ENCODE measurements at places on chromosomes 3 and 15.
A peak's percentile ranks its signal among the peaks of the same experiment; 100 is the strongest.

- DNase-seq = no peak
Measured at GRCh38 chr15:90386221-90386620, 1.8 kb upstream of the IQGAP1 start.

GRCh38 chr15:77021803-77022381 lies 27.0 kb downstream of the PSTPIP1 start:
- peak; percentile 80 for DNase-seq

DNA sequence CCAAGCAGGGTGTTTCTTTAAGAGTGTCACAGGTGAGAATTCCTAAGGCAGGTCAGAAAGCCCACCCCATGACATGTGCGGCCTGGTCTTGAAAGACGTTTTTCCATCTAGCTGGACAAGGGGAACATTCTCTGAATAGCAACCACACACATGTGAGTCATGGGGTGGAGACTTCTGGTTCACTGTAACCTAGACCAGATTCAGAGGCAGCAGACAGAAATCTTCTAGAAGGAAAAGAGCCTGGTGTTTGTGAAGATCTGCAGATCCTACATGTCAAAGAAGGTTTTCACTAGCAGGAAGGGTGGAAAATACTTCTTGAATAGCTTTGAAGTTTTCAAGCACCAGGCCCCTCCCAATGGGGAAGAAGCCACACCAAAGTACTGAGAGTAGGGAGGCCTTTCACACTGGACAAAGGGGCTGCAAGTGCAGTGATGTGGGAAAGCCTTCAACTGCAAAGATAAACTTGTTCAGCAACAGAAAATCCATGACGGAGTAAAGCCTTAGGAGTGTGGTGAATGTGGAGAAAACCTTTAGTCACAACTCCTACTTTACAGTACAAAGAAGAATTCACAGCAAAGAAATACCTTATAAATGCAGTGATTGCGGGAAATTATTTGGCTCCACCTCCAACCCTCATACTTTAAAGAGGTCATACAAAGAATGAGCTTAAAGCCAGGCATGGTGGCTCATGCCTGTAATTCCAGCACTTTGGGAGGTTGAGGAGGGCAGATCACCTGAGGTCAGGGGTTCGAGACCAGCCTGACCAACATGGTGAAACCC lies 17.6 kb downstream of the ADAM10 start:
- peak; percentile 67 for DNase-seq

GRCh38 chr3:5657106-5657505 lies 469.6 kb downstream of the EDEM1 start:
- DNase-seq = no peak

GRCh38 chr3:103629391-103629790 lies 1194.6 kb downstream of the ZPLD1 start:
- DNase-seq = no peak

- peak; percentile 37 for DNase-seq
Measured at GRCh38 chr15:87567406-87568030, 689.0 kb downstream of the NTRK3 start.

GRCh38 chr3:39021029-39021428 lies 30.7 kb downstream of the SCN11A start:
- DNase-seq = no peak

- DNase-seq = no peak
Measured at GRCh38 chr3:58074997-58075396, 66.8 kb downstream of the FLNB start.

DNA sequence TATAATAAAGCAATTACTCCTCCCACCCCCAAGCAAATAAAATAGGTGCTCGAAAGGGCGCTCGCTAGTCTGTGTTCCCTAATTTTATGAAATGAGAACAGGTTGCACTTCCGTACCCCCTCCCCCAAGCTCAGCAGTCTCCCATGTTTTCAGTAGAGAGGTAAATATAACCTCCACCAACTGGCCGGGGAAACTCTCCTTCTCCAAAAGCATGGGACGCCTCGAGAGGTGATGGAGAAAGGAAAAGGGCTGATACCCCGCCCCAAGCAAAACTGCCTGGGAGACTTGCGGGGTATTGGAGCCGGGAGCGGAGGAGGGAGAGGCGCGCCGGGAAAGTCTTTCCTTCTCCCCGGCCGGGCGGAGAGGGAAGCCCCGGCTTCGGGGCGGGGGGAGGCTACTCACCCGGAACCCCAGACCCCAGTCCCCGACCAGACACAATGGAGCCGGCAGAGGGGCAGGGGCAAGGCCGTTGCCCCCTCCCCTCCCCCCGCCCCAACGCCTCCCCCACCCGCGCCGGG lies 605 bp downstream of the DCUN1D1 start:
- no peak for DNase-seq

DNA sequence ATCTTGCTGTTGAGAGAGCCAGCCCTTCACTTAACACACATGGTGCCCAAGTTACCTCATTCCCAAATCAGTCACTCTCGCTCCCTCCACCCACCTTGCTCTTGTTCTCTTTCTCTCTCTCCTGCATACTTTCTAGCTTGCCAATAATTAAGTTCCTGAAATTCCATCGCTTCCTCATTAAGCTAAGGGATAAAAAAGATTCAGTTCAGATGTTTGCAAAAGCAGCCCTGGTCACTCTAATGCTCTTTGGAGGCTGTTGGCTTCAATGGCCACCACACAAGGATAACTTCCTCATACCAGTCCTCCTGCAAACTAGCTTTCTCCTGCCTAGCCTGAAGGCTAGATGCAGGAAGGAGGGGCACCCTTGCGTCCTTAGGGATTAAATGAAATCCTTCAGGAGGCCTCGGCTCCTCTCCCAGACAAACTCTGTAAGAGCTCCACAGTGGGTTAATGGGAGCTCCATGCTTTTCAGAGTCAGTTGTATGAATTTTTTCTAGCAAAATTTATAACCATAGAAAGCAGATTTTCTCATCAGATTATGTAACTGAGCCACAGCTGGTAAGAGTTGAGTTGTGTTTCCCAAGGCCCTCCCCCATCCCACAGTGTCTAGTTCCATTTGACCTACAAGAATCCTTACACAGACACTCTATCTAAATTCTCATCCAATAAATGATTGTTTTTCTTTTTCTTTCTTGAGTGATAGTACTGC lies 176.6 kb upstream of the TRIM42 start:
- DNase-seq = peak; percentile 25

DNA sequence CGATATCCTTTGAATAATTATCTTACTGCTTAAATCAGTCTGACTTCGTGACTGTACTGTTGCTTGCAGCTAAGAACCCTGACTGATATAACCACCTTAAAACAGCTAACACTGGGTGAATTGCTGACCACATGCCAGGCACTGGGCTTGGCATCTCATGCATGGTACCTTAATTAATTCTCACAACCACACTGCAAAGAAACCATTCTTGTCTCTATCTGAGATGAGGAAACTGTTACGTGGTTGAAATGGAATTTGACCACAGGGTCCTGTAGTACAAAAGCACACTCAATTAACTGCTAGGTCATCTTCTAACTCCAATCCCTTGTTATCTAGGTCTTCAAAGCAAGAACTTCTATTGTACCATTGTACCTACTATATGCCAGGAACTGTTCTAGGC lies 92.7 kb upstream of the PRICKLE2 start:
- peak; percentile 39 for DNase-seq

DNA sequence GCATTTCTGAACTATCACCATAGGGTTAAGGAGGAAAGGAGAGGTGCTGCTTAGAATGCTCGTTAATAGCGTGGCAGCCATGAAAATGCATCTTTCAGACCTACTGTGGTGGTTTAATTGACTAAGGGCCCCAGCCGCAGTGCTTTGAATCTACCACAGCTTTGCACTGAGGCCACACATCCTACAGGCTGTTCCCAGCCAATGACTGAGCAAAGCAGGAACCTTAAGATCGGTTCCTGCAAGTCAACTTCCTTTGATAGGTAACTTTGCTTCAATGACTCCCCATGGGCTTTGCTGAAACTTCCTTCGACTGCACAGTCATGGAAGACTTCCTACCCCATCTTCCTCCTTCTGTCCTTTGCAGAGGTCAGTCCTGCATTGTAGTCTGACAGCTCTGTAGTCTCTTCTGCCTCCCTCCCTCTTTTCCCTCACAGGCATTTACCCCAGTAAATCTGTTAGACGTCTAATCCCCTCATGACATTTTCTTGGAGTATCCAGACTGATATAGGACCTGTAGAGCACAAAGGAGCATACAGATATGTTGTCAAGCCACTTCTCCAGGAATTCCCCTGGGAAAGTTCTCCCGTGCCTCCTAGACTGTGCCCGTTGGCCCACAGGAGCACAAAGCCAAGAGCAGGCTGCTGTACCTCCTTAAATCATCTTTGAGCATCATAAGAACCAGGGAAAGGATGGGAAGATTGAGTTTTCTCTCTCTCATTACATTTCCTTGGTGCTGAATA lies 2.6 kb upstream of the BCL2A1 start:
- DNase-seq = no peak

GRCh38 chr3:52020796-52021195 lies 25.1 kb upstream of the RPL29 start:
- no peak for DNase-seq

DNA sequence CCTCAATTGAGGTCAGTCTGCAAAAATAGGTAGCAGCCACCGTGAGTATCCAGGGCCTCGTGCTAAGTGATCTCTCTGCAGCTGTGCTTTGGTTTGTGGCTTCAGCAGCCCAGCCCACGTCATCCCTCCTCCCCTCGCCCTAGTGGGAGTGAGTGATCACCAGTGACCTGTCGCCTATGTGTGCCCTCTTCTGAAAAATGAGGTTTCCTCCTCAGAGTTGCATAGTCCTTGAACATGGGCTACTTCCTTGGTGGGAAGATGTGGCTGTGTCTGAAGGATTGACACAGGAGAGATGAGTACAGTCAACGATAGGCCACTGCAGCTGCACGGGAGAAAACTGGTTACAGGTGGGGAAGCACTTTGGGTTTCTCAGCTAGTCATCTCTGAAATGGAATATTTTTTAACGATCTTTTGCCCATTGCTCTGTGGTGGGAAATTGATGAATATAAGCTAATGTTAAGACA lies 144.8 kb upstream of the BHLHE40 start:
- DNase-seq = no peak

- no peak for DNase-seq
Measured at GRCh38 chr15:57883701-57884100, 177.2 kb downstream of the POLR2M start.

GRCh38 chr15:39888243-39888642 lies 31.8 kb downstream of the GPR176 start:
- peak; percentile 14 for DNase-seq

DNA sequence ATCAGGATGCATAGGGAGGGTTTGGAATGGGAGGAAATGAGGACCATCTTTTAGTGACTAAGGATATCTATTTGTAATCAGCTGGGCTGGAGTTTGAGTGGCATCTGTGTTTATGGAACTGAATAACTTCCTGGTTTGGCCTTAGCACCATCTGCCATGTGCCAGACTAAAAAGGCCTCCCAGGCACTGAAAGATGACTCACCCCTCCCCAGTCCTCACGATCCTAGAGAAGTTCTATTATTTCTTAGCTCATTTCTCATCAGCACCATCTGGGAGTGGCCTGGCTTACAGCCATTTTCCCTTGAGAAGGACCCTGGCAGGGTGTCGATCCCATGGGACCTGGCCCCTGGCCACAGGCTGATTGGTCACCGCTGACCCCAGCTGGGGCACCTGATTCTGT lies 23.9 kb upstream of the CTXND1 start:
- DNase-seq = peak; percentile 18

GRCh38 chr15:37695719-37696118 lies 238.7 kb upstream of the TMCO5A start:
- peak; percentile 41 for DNase-seq

GRCh38 chr15:77032647-77033416 lies 37.9 kb downstream of the PSTPIP1 start:
- no peak for DNase-seq

DNA sequence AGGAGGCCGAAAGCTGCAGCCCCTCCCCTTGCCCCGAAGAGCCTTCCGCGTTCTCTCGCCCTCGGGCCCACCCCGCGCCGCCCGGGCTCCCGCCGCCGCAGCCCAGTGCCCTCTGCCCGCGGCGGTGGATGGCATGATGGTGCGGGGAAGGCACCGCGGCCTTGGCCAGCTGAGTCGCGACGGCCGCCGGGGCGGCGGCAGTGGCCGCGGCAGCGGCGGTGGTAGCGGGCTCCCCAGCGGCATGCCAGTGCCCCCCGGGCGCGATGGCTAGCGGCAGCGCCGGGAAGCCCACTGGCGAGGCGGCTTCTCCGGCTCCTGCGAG lies 1.2 kb downstream of the TLNRD1 start:
- no peak for DNase-seq

DNA sequence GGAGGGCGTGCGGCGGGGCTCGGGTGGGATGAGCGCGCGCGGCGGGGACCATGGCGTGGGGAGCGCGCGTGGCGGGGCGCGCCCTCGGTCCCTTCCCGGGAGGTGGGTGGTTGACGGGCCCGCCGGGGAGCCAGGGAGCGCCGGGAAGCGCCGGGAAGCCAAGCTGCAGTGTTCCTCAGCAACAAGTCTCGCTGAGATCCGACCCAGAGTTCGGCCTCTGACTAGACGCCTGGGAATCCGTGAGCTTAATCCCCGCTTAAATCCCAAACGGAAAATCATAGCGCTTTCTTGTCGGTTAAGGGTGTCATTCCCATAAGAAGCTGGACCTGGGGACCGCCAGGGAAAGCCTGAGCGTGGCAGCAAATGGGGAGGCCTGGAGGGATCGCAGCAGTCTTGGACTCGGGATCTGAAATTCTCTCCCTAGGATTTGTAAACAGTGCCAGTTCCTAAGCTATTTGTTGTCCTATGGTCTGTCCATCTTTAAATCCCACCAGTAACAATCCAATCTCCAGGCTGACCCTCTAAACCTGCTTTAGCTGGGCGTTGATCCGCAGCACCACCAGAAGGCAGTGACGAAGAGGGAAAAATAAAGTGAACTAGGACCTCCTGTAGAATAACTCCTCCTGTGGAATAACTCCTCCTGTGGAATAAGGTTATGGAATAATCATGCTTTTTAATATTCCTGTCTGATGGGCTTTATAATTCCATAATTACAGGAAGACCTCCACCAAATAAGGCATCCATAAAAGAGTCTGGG lies 570 bp upstream of the NEDD4 start:
- peak; percentile 66 for DNase-seq

DNA sequence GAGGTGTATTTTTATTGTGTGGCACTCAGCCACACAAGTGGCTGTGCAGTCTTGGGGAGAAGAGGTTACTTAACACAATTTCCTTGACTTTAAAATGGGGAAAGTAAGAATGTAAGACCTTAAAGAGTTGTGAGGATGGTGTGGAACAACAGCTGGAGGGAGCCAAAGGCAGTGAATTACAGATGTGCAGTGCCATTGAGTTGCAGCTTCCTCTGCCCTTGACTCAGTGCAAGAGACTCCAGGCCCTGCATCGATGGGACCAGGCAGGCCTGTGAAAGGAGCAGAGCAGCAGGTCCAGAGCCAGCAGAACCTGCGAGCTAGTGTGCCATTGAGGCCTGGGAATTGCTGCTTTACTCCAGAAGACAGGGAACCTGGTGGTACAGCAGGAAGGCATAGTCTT lies 27.2 kb downstream of the EEFSEC start:
- no peak for DNase-seq

Data from AG10803 (cell line).